Ascending aorta (tissue), 2 donors: ENCODE measurements at places on chromosomes 1 and 21.

- DNase-seq = no peak
These were observed 209.2 kb downstream of the KCTD3 start for GRCh38 chr1:215776336-215776735.

DNA sequence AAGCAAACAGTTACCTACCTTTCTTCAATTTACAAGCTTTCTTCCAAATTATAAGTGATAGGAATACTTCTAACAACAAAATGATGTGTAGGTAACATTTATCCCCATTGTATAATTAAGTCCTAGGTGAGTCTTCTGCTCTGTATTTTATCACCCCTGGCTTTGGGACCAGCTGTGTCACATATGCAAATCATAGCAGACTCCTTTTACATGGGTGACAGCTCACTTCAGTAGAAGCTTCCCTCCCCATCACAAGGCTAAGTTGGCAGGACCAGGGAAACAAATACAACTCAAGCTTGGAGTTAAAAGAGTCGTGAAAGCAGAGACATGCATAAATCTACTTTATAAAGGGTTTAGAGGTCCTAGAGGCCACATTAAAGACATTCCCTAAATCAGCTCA, 121.1 kb upstream of the RUNX1 start:
- DNase-seq = no peak

DNA sequence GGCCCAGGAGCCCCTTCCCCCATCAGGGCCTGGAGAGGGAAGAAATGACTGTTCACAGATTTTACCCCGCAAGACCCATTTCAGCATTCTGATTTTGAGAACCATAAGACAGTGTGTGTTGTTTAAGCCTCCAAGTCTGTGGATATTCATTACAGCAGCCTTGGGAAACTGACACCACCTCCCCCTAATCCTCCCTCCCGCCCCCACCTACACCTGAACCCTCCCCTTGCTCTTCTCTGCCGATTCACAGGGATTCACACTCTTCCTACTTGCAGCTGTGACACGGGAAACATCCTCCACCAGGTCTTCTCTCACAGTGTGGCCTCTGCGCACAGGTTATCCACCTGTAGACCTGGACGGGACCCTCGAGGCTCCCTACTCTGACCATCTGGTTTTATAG, 50.1 kb downstream of the RIPK4 start:
- no peak for DNase-seq

- no peak for DNase-seq
These were observed 876 bp downstream of the DENND2C start for GRCh38 chr1:114668784-114669561.

DNA sequence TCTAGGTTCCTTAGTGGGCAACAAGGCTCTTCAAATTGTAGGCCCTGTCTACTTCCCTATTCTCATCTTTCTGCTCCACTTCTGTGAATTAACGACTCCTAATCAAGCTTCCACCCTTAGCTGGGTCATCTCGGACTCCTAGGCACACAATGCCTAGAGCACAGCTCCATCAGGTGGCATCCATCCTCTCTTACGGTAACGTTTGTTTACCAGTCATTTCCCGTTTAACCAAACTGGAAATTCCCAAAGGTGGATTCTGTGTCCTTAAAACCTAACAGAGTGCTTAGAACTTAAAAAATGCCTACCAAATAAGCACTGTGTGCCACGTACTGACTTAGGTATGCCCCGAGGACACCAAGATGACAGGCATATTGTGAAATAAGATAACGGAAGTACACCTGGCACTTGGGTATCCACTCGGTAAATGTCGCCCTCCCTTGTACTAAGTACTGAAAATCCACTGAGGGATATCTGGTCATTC, 1.5 kb downstream of the PARP1 start:
- no peak for DNase-seq

GRCh38 chr1:88736633-88737248, 52.7 kb downstream of the PKN2 start:
- DNase-seq = no peak

DNA sequence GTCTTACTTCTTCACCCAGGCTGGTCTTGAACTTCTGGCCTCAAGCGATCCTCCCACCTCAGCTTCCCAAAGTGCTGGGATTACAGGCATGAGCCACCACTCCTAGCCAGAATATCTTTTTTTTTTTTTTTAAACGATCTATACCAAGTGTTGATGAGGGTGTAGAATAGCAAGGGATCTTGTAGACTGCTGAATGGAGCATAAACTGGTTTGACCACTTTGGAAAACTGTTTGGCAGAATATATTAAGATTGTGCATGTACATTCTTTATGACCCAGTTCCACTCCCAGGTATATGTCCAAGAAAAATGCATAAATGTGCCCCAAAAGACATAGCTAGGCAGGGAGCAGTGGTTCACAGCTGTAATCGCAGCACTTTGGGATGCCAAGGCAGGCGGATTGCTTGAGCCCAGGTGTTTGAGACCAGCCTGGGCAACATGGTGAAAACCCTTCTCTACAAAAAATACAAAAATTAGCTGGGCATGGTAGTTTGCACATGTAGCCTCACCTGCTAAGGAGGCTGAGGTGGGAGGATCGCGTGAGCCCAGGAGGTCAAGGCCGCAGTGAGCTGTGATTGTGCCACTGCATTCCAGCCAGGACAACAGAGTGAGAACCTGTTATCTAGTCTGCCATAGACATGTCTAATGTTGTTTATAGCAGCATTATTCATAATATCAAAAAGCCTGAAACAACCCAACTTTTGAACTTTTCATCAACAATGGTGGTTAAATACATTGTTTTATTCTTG, 184.0 kb downstream of the VPS13D start:
- no peak for DNase-seq

GRCh38 chr1:87918398-87918797, 589.7 kb downstream of the LMO4 start:
- no peak for DNase-seq

- DNase-seq = no peak
These were observed 235.2 kb downstream of the DISC1 start for GRCh38 chr1:231861541-231862481.

- no peak for DNase-seq
These were observed 12.0 kb upstream of the PRDM15 start for GRCh38 chr21:41891132-41891531.

- DNase-seq = no peak
These were observed 165.6 kb downstream of the DUSP10 start for GRCh38 chr1:221576268-221576667.

- DNase-seq = no peak
These were observed 37.2 kb downstream of the RIMS3 start for GRCh38 chr1:40627987-40628902.

DNA sequence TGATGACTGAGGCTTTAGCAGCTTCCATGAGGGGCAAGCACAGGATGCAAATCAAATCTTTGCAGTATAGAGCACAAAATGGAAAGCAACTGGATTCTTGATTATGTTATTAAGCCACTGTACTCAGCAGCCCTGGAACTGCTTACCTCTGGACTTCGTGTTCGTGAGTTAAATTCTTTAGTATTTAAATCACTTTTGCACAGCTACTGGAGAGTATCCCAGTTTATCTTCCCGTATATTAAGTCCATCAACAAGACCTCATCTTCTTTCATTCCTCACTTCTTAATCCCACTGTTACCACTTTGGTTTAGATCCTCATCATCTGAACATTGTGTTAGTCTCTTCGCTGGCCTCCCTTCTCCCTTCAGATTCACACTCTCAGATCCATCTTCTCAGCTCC, 108.9 kb downstream of the GREM2 start:
- DNase-seq = no peak

DNA sequence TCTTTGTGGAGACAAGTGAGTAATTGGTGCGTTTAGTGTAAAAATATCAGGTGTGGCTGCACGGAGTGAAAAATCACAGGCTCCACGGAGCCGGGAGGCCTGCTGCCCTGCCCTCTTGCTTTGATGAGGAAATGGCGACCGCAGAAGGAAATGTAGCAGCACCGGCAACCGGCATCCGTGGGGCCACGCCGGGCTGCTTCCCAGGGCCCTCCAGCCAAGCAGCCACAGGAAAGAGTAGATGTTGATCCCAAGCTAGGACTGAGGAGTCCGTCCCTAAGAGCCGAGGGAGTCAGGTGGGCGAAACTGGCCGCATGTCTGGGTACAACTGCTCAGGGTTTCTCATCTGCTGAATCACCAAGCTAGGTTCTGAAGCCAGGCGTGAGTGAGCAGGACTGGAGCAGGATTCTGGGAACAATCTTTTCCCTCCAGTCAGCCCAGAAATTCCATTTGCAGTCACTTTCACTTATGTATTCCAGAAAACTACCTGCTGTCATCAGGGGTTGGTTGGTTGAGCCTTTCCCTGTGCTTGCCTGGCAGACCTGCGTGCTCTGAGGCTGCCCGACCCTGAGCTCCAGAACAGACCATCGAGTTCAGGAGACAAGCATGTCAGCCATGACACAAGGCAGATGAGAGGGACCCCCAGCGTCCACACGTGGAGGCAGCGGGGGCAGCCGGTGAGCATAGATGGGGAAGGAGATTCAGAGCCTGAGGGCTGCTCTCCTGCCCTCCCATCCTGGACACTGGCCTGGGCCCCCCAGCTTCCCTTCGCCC, 5.8 kb upstream of the ITGB2 start:
- no peak for DNase-seq

GRCh38 chr1:13802782-13803545, 103.0 kb downstream of the PRDM2 start:
- DNase-seq = no peak

- no peak for DNase-seq
These were observed 815.5 kb downstream of the BRINP3 start for GRCh38 chr1:189662190-189662589.

DNA sequence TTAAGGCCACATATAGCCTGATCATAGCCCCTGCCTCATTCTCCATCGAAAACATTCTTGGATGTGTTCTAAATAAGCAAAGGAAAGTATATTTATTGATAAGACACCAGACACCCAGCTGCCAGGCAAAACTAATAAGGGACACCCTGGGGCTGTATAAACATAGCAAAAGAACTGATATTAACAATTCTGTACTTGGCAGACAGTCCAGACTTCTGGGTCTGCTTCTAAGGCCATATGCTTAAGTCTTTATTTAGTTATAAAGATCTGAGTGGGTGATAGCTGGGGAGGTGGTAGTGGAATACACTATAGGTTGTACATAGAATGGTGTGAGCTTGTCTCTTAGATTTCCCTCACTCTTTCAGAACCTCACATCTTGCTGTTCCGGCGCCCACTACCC, 3.9 kb downstream of the CKS1B start:
- DNase-seq = no peak

DNA sequence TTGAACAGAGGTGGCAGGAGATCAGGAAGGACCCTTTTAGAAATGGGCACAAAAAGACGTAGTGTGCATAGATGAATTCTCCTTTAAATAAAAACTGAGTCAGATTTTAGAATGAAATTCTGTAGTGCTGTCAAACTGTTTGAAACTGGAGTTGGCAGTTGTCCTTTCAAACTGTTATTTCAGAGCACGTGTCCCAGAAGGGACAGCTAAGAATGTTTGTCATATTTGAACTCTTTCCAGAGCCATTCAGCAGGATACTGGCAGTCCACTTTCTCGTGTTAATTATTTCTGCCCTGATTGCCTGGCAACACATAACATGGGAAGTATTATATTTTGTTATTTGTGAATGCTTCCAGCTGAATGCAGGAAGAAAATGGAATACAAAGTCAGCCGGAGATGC, 212.3 kb upstream of the DPYD start:
- no peak for DNase-seq

GRCh38 chr1:231686384-231686783, 59.8 kb downstream of the DISC1 start:
- DNase-seq = no peak

GRCh38 chr1:214901718-214902117, 180.8 kb upstream of the KCNK2 start:
- no peak for DNase-seq

DNA sequence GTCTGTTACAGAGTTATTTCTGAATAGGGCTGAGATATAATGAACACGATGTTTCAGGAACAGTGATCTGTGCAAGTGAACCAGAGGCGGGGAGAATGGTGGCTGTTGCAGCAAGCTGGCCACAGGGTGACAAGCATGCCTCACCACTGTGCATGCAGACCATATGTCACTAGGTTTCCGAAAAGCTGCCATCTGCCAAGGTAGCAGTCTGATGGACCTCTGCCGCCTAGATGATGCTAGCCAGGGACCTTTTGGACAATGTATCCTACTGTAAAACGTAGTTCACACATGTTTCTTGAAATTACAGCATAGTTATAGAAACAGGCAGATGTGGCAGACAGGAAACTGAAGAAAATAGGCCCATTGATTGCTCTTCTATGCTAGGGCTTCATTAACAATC, 204.2 kb upstream of the RRP15 start:
- DNase-seq = no peak

DNA sequence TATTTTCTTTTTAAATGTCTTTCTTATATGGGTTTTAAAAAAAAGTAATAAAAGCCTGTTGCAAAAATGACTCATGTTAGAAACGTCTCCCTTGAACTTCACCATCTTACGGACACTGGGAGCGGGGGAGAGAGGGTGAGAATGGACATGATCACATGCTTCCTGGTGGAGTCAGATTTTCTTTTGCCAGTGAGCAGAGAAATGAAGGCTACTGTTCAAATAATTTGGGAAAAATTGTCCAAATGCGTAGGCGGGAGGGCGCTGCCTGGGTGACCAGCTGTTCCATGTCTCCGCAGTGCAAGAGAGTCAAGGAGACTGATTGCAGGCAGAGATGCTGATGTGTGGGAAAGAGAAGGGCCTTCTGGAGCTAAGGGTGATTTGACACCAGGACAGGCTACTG, 23.1 kb downstream of the EIF2D start:
- DNase-seq = no peak

GRCh38 chr1:70436622-70437251, 25.7 kb downstream of the CTH start:
- no peak for DNase-seq
